CD4-positive, alpha-beta T cell treated with Interleukin-17A for 1 hour (primary cell): ENCODE measurements at places on chromosomes 11 and 22.
A peak's percentile ranks its signal among the peaks of the same experiment; 100 is the strongest.

GRCh38 chr11:118060869-118061268 is 16.0 kb upstream of the TMPRSS4 start:
- no peak for DNase-seq

- no peak for DNase-seq
These were observed 140.0 kb downstream of the LRRC4C start for GRCh38 chr11:41319434-41319833.

GRCh38 chr22:39300186-39300830 is 19.1 kb downstream of the RPL3 start:
- no peak for DNase-seq

- peak; percentile 53 for DNase-seq
These were observed 16.0 kb downstream of the FZD4 start for GRCh38 chr11:86938900-86939880.

GRCh38 chr11:83312430-83312829 is 26.3 kb upstream of the CCDC90B start:
- DNase-seq: no peak

GRCh38 chr11:17478070-17478469 is 1.4 kb upstream of the ABCC8 start:
- no peak for DNase-seq

DNA sequence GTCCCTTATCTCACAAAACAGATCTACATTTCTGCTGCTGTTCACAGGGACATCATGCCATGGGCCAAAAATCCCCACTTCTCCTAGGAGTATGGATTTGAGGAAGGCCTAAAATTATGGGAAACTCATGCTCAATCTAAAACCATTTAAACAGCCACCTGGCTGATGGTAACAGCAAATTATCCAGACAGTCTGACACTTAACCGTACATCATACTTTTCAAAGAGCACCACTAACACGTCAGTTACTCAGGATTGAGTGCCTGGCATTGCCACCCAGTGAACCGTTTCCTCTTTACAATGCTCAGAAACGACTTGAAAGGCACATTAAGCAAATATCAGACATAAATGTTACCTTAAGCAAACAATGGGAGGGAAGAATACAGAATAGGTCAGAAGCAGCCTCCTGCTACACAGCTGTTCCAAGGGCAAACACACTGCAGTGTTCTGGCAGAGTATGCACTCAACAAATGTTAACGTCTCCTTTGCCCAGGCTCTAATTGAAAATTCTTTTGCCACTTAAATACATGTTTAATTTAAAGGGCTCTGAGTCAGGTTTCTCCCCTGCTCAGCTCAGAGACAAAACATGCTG is 18.8 kb upstream of the SLC36A4 start:
- DNase-seq: no peak
